Nasal cavity respiratory epithelium epithelial cell of viscerocranial mucosa (primary cell): ENCODE measurements at places on chromosomes 12 and 14. TPM values are rescaled to one million over a fixed set of nuclear protein-coding genes. Genes with fewer than 3 reads are reported as not detected.

SSPN gene
- 0.68 and 3.1 TPM in 2 replicates for total RNA-seq

ITGB7 gene
- 2.6 and 3.1 TPM in 2 replicates for total RNA-seq

SLC5A8 gene
- total RNA-seq, result not detected in 2 replicates

OLR1 gene
- total RNA-seq, result under 0.01 TPM in 2 replicates

RNF212B gene
- not detected in 2 replicates for total RNA-seq

TBC1D30 gene
- 1.9 and 3.1 TPM in 2 replicates for total RNA-seq

PMCH gene
- not detected in 2 replicates for total RNA-seq

MSI1 gene
- total RNA-seq, result not detected in 2 replicates

TAC3 gene
- not detected in 2 replicates for total RNA-seq

NRXN3 gene
- total RNA-seq, result under 0.01 and 0.07 TPM in 2 replicates

ERP27 gene
- 0.34 and 3.6 TPM in 2 replicates for total RNA-seq

TOMM20L gene
- not detected in 2 replicates for total RNA-seq

PLCZ1 gene
- total RNA-seq, result not detected in 2 replicates

SLC4A8 gene
- total RNA-seq, result 0.14 and 0.68 TPM in 2 replicates

MAGOHB gene
- total RNA-seq, result 14.6 and 17.1 TPM in 2 replicates

CD69 gene
- not detected in 2 replicates for total RNA-seq

STK38L gene
- total RNA-seq, result 30.8 and 113 TPM in 2 replicates

PLEKHD1 gene
- 0.07 TPM in 1 of 2 replicates, not detected in the other for total RNA-seq

CNTN1 gene
- 0.21 and 1.0 TPM in 2 replicates for total RNA-seq

PCED1B gene
- 1.7 and 2.6 TPM in 2 replicates for total RNA-seq

KLRD1 gene
- total RNA-seq, result under 0.01 and 0.50 TPM in 2 replicates

KLHDC1 gene
- 0.68 and 1.2 TPM in 2 replicates for total RNA-seq

CRIP1 gene
- 0.21 TPM in 1 of 2 replicates, not detected in the other for total RNA-seq

ANKS1B gene
- total RNA-seq, result 0.07 TPM in 1 of 2 replicates, not detected in the other

CCDC177 gene
- not detected in 2 replicates for total RNA-seq

ADCY4 gene
- total RNA-seq, result 0.85 and 1.0 TPM in 2 replicates
